ENCODE measurements at places on chromosomes 5 and 9.
A peak's percentile ranks its signal among the peaks of the same experiment; 100 is the strongest.

DNA sequence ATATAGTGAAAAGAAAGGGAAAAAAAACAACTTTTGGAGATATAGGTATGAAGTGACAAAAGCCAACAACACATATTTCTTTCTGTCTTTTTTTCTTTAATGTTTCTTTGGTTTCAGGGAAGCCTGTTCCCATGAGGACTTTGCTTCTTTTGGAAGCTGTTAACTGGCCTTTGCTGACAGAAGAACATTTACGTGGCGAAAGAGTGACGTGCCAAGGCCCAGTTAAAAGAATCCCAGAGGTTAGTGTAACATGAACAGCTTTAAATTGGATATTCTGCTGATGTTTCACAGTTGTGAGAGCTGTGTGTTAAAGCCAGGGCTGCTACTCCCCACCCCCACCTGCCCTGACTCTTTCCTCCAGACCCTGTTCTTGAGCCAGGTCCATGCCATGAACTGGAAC lies 275.9 kb downstream of the CRB2 start:
- no peak for DNase-seq

GRCh38 chr5:59685793-59686192 lies 207.7 kb downstream of the PDE4D start:
- no peak for DNase-seq

DNA sequence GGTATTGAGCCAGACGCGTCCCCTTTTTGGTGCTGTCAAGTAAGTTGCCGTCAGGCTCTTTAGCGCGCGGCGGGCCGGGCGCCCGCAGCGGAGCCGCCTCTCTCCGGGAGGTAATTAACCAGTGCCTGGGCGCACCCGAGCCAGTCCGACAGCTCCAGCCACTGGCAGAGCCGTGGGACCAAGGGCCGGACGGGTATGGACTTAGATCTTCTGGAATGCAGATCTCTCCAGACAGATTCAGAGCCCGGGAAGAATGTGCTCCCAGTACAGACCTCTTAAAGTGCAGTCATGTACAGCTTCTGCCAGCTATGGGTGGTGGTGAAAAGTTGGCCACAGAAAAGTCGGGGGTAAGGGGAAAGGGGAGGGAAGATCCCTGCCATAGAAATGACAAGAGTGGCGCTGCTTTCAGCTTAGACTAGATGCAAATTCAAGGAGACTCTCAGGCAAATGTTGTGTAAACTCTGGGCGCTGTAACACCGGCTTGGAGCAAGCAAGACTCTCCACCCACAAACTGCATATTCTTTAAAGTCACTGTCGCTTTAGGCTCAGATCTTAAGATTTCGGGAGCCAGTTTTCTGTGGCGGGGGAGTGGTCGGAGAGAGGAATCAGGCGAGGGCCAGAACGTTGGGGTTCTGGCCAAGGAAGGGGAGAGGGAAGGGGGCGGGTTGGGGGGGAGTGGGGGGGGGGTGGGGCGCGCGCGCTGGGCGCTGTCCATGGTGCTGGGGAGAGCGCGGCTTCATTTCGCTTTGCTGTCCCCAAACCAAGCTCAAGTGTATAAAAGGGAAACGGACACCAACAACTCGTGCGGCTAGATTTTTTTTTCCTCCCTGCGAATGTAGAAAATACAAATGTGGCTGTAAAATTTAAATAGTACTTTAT lies 29.2 kb downstream of the NR2F1 start:
- no peak for DNase-seq

DNA sequence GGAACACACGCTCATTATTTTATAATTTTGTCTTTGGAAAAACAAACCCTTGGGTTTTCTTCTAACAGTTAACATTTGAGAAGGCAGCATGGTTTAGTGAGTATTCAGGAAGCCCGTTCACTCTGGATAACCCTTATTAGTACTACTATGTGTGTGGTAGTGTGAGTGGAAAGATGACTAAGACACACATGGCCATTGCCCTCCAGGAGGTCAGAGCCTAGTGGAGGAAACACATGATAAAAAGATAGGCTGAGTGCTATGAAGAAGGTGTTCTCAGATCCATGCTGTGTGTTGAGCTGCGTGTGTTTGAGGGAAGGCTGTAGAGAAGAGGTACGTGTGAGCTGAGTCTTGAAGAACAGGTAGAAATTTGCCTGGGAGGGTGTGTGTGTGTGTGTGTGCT lies 8.4 kb downstream of the C5orf47 start:
- no peak for DNase-seq

DNA sequence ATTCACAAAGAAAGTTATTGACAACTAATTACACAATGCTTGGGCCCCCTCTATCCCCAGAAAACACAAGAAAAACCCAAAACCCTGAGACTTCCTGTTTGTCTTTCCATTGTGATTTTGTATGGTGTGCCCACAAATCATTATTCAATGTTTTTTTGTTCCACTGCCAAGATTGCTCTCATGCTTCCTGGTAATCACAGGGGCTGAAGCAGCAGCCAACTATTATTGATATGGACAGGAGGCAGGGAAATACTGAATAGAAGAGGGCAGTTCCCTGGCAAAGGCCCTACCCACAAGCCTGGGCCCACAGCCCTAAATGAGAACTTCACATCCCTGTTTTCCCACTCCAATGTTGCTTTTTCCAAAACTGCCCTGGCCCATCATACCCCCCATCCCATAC lies 21.5 kb upstream of the RFK start:
- no peak for DNase-seq

- no peak for DNase-seq
Observed at GRCh38 chr9:133823189-133824105, 85.3 kb upstream of the SARDH start.

DNA sequence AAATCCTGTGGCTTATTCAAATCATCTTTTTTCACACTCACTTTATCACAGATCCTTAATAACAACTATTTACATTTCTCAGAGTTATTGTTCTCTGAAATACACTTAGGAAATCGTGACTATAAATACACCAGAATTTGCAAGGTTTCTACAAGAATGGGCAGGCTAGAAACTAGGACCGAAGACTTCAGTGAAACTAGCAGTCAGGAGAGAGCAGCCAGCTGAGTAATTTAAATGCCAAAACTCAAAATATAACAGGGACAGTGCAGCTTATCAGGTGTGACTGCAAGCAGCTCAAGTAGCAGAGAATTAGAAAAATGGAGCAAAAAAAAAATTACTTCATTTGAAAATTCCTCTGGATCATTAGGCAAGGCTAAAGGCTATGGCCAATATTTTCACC lies 719.3 kb upstream of the ZNF608 start:
- no peak for DNase-seq

- DNase-seq = no peak
Observed at GRCh38 chr5:38670878-38671277, 114.4 kb upstream of the LIFR start.

- DNase-seq = no peak
Observed at GRCh38 chr5:59600998-59601397, 292.5 kb downstream of the PDE4D start.

DNA sequence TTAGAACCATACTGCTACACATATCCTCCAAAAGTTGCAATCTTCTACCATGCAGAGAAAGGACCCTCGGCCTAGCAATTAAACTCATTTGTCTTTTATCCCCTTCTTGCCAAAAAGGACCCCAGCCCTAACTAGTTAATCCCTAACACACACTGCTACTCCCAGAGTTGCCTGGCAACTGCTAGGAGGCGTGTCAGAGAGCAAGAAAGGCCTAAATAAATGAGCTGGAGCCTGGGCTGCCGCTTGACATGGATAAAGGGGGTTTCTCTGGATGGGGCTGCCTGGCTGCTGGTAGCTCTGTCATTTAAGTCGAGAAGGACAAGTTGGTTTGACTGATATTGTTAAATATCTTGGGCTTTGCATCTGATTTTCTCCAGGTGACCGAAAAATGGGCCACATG lies 194.8 kb downstream of the CRB2 start:
- DNase-seq = no peak

DNA sequence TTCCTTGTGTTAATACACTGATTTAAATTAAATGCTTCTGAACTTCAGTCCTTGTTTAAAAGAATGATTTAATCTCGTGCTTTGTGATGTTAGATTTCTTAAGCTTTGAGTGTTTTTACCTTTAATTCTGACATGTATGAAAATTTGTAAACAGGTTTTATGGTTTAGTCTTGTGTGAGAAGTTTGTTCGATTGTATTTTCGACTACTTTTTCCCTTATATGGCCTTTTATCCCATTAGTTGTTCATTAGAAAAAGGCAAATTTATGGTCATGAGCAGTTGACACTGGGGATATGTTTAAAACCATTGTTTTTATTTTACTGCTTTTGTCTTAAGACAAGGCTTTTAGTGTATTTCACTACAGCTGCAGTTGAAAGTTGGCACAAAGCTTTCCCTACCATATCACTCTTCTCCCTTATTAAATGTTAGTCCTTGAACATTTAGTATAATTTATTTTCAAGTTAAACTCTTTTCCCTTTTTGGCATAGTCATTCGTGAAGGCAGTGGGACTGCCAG lies 3.3 kb downstream of the UBE2R2 start:
- no peak for DNase-seq

GRCh38 chr9:134458207-134459108 lies 132.2 kb downstream of the RXRA start:
- no peak for DNase-seq

DNA sequence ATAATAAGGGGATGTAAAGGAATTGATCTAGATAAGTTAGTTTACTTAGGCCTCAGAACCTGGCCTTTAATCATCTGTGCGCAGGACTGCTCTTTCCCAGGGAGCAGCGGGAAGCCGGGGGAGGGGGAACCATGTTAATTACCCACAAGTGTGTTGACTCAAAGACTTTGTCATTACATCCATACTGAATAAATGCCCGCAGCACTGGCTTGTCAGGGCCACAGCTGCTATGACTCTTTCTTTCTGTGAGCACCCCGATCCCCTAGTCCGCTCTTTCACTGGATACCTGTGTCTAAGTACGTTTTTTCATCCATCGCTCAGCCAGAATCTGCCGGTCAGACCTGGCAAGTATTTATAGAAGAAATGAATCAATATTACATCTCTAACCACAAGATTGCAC lies 249.3 kb upstream of the DMRT1 start:
- no peak for DNase-seq

GRCh38 chr5:150180241-150181026 lies 9.4 kb upstream of the SLC6A7 start:
- DNase-seq = peak; percentile 69

- no peak for DNase-seq
Observed at GRCh38 chr5:137627706-137628105, 108.2 kb downstream of the KLHL3 start.

- DNase-seq = no peak
Observed at GRCh38 chr5:75694781-75695180, 22.5 kb downstream of the POC5 start.

- no peak for DNase-seq
Observed at GRCh38 chr9:128687453-128687852, 1.6 kb upstream of the SET start.

DNA sequence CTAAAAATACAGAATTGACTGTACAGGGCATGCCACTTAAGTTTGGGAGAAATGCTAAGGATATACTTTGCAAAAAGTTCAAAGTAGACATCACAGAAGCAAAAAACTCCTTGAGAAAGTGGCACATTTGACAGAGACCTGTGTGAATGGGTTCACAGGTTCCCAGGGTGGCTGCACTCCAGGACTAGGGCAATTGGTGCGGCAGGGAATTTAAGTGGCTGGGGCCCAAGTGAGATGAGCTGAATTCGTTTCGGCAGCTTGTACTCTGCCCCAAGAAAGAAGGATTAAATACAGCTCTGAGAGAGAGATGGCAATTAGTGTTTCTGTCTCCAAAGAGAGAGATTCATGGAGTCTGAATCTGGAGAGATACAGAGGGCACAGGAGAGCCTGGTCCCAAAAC lies 280.1 kb downstream of the FBXL17 start:
- DNase-seq = peak; percentile 0

- DNase-seq = no peak
Observed at GRCh38 chr5:165836046-165836445, 2330.6 kb downstream of the MAT2B start.

DNA sequence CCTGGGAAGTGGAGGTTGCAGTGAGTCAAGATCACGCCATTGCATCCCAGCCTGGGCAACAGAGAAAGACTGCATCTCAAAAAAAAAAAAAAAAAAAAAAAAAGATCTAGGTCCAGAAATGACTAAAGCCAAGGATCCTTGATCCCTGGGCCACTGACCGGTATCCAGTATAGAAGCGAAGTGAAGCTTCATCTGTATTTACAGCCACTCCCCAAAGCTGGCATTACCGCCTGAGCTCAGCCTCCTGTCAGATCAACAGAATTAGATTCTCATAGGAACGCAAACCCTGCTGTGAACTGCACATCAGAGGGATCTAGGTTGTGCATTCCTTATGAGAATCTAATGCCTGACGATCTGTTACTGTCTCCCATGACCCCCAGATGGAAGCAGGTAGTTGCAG lies 9.3 kb downstream of the CSNK1A1 start:
- DNase-seq = no peak

- no peak for DNase-seq
Observed at GRCh38 chr9:97853844-97854695, 1.0 kb downstream of the FOXE1 start.

DNA sequence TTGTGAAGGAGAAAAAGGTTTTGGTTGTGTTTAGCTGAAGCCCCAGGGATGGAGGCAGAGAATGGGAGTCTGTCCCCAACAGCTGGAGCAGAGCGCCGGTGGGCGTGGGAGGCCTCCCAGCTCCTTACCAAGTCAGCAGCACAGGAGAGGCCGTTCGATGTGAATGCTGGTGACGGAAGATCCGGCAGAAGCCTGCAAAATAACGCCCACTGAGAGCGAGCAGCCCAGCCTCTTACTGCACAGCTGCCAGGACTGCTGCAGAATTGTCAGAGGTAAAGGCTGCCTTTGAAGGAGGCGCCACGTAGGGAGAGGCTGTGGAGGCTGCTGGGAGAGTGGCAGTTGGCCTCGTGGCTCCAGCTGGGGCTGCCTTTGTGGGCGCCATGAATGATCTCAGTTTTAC lies 26.2 kb downstream of the ANGPTL2 start:
- DNase-seq = no peak

DNA sequence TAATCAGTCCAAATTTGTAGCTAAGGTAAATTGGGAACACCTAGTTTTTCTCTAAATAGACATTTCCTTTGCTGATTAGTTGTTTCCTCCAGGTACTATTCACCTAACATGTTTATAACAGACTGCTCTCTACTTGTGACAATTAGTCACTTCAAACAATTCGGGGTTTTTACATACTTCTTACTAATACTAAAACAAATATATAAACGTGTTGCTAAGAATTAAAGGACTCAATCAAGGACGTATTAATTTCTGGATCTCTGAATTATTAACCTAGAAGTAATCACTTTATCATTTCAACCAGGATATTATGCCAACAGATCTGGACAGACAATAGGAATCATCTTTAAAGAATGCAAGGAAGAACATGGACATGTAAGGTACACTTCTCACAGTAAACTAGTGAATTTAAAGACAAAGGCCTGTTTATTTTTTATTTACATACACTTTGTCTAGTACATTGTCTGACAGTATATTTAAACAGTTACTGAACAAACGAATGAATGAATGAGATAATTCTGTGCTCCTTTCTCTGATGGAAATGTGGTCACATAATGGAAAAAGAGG lies 22.3 kb downstream of the PJA2 start:
- no peak for DNase-seq

DNA sequence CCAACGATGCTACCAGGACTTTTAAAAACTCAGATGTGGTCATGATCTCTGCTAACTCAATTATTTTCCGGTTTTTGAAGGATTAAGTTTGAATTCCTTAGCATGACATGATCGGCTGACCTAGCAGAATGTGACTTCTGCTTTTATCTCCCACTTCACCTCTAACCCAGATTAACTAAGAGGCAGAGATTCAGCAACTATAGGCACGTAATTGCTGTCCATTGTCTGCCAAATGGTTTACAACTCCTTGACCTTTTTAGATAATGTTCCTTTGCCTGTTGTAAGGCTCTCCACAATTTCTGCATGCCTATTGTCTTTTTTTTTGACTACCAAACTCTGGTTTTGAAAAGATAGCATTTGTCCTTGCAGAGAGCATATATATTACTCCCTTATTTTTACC lies 268.2 kb downstream of the BRINP1 start:
- no peak for DNase-seq

All from nucleus accumbens (tissue), 56 donors.